GM12864 (cell line): ENCODE measurements at places on chromosomes 12 and 14.

DNA sequence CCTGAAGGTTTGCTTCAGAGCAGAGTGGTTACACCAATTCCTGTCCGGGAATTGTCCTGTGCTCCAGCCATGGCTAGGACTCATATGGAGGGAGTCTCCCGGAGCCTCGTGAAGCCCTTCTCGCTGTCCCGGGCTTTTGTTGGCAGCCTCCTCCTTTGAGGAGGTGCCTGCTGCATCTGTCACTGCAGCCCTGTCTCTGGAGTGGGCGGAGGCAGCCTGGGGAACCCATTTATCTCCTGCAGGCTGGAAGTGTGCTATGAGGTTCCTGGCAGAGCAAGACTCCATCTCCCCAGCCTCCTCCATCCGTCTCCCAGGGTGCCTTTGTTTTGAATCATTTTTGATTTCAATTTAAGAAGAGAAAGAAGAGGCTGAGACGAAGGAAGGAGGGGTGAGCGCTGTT lies 355.3 kb downstream of the GLT1D1 start:
- DNase-seq = no peak

DNA sequence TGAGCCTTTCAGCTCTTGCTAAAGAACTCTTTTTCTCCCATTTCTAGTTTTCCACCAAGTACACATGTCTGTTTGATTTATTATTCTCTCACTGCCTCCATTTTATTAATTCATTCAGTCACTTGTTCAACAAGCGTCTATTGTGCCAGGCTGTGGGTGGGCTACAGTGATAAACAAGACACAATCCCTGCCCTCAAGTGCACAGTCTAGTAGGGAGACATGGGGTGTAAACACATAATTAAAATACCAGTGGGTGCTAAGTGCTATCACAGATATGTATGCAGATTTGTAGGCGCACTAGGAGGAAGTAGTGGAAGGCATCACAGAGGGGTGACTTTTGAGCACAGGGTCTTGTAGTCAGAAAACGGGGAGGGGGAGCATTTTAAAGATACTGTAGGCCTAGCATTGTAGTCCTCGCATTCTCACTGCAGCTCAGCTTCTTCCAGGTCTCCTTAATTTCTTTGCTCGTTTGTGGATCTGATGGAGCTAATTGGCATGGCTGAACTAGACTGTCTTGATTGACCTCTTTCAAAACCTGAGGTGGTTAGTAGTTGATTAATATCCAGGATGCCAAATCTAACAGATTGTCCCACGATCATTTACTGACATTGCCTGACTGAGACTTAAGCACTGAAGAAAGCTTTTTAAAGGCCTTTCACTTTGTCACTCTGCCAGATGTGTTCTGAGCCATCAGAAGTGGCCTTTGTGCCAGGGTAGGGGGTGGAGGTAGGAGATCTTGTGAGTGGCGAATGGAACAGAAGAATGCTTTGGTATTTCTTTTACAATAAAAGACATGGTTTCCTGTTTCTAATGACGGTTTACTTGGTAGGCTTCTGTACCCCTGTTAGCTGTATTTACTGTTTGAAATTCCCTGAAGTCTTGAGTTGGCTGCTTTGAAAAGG lies 116.9 kb downstream of the DIP2B start:
- no peak for DNase-seq

DNA sequence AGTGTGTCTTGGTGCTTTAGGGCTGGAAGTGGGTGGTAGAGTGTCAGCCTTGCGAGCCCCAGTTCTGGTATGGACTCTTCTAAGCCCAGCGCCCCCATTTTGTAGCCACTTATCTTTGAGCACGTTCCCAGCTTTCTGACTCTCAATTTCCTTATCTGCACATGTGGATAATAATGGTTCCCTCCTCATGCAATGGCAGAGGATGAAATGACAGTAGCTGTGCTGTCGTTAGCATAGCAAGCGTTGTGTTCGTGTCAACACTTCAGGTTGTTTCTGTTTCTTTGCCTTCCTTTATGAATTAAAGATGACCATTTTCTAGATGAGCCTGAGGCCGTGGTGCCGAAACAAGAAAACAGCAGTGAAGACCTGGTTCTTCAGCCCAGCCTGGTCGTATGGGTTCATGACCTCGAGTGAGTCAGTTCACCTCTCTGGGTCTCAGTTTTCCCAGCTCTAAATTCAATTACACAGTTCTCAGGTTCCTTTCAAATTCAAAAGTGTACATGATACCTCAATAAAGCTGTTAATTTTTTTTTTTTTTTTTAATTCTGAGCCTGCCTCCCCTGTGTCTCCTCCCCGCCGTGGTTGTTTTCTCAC lies 233.0 kb downstream of the SLC41A2 start:
- no peak for DNase-seq

GRCh38 chr14:49692193-49692757 lies 645 bp upstream of the KLHDC1 start:
- no peak for DNase-seq

DNA sequence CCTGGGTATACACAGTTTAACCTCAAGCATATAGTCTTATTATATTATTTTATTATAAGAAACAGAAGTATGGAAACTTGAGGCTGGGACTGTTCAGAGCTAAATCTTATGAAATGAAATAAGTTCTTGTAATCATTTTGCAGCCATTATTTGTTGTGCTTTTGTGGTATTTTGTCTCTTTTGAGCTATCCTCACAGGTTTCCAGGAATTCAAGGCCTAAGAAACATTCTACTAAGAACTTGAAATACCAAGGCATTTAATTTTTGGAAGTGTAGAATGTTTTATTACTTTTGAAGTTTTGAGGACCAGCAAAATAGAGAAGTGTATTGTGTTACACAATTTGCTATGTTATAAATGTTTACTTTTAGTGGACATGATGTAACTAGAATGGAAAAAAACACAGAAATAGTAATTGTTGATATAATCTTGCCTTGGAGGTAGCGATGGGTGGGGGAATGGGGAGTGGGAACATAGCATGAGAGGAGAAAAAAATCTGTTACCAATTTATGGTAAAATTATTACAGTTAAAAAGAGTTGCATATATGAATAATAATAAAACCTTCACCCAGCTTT lies 81.7 kb downstream of the CRADD start:
- no peak for DNase-seq

GRCh38 chr12:90548595-90548994 lies 406.4 kb downstream of the CCER1 start:
- no peak for DNase-seq

DNA sequence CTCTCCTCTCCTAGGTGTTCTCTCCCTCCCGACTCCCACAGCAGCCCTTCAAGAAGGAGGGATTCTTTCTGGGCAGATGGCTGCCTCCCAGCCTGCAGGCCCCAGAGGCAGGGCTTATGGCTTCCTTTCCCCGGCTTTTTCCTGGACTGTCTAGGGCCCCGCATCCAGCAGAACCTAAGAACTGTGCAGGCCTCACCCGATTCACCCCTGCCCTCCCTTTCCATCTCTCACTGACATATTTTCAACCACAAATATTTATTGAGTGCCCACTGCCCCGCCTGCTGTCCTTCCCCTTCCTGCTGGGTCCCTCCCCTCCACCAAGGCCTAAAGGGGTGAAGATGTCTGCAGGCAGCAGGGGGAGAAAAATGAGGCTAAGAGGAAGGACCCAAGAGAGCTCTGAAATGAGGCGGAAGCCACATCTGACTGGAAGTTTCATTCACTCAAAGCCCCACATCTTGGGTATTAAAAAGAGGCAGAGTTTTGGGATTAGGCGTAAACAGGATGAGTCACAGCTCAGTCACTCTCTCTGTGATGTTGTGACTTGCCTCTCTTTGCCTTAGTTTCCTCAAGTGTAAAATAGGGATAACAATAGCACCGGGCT lies 2.9 kb downstream of the SCNN1A start:
- no peak for DNase-seq

DNA sequence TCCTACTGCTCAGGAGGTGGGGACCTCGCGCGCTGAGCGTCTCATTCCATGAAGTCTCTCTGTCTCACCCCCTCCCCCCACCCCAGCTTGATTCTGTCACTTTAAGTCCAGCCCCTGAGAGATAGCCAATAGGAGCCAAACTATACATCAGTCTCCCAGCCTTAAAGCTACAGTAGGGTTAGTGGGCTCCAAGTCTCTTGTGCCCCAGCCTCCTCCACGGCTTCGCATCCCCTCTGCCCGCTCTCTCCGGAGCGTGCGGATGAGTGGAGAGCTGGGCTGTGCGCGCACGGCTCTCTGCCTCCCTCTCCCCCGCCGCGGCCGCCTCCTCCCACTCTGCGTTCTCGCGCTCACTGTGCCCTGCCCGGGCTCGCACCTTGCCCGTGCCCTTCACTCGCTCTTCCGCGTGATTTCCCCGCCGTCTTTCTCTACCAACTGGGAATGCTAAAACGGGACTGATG lies at the start of gene ESRRB:
ESRRB (plus strand) TSS at position 191 of the 458 bp plus-strand sequence; CDS start at position 456, 265 bp downstream.
- no peak for DNase-seq

GRCh38 chr12:64528616-64529015 lies 76.7 kb downstream of the TBK1 start:
- DNase-seq = no peak

DNA sequence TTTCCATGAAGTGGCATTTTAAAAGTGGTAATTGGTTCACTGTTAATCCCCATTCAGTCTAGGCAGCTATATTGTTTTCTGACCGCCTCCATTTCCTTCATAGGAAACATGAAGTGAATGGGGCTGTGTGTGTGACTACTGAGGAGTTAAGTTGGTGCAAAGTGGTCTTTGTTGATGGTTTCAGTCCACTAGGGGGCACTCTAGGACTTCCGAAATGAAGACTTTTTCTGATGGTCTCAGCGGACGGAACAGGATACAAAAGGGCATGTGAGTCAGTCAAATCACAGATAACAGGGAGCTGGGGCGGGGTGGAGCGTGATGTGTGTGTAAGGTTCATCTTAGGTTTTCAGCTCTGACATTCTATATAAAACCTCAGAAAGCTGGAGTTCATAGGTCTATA lies 240.1 kb upstream of the OR4E1 start:
- peak; percentile 55 for DNase-seq

- DNase-seq = peak; percentile 55
Measured at GRCh38 chr12:71694099-71694820, 8.4 kb downstream of the TMEM19 start.

GRCh38 chr12:84924981-84925380 lies 12.4 kb upstream of the SLC6A15 start:
- no peak for DNase-seq

DNA sequence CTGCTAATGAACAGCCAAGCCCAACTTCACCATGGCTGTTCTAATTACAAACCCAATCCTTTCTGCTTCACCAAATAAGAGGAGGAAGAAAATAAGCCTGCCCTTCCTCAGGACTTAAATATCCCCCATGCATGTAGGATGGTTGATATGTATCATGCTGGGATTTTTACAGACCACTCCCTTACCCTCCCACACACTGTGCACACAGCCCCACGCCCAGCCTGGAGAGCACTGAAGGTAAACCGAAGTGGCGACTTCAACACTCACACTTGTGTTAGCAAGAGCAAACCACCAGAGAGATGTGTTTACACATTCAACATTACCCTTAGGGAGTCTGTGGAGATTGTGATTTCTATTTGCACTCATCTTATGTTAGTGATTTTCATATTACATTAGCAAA lies 241.2 kb downstream of the EGLN3 start:
- no peak for DNase-seq

DNA sequence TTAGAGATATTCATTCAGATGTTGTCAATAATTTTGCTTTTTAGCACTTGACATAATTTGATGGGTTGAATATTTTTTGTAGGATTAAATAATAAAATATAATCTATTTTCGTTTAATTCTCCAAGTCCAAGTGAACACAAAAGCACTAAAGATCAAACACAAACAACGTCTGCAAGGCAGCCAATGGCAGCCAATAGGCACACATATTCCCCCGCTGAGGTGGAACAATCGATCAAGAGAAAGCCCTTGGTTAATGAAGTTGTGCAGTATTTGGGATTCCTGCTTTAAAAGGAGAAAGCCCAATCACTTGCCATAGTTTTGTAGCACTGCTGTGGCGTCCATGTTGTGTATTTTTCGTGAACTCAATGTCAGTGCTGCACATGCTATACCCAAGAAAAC lies 1.5 kb downstream of the DHRS7 start:
- DNase-seq = no peak

- no peak for DNase-seq
Measured at GRCh38 chr12:12822886-12823285, 9.7 kb downstream of the DDX47 start.

- no peak for DNase-seq
Measured at GRCh38 chr12:93468008-93468371, 676 bp downstream of the MRPL42 start.

- no peak for DNase-seq
Measured at GRCh38 chr12:87793131-87793530, 236.1 kb downstream of the C12orf50 start.

GRCh38 chr14:54776361-54777001 lies 126.1 kb downstream of the GCH1 start:
- DNase-seq = no peak

GRCh38 chr12:106682594-106683234 lies 91.8 kb upstream of the RIC8B start:
- DNase-seq = peak; percentile 21

DNA sequence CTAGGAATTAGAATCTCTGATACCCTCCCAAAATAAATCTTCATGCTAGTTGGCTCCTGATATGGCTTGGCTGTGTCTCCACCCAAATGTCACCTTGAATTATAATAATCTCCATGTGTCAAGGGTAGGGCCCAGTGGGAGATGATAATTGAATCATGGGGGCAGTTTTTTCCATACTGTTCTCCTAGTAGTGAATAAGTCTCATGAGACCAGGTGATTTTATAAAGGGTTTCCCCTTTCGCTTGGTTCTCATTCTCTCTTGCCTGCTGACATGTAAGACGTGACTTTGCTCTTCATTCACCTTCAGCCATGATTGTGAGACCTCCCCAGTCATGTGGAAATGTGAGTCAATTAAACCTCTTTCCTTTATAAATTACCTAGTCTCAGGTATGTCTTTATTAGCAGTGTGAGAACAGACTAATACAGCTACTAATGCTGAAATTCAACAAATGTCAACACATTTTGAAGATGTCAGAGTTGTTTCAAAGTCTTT lies 12.2 kb upstream of the SPTSSA start:
- no peak for DNase-seq

GRCh38 chr12:104990950-104991349 lies 4.8 kb downstream of the NOPCHAP1 start:
- no peak for DNase-seq

GRCh38 chr12:19507823-19508222 lies 68.5 kb downstream of the AEBP2 start:
- DNase-seq = no peak

- DNase-seq = peak; percentile 4
Measured at GRCh38 chr12:9064201-9064814, 51.4 kb downstream of the A2M start.
